ENCODE measurements at places on chromosomes 1 and 21.

DNA sequence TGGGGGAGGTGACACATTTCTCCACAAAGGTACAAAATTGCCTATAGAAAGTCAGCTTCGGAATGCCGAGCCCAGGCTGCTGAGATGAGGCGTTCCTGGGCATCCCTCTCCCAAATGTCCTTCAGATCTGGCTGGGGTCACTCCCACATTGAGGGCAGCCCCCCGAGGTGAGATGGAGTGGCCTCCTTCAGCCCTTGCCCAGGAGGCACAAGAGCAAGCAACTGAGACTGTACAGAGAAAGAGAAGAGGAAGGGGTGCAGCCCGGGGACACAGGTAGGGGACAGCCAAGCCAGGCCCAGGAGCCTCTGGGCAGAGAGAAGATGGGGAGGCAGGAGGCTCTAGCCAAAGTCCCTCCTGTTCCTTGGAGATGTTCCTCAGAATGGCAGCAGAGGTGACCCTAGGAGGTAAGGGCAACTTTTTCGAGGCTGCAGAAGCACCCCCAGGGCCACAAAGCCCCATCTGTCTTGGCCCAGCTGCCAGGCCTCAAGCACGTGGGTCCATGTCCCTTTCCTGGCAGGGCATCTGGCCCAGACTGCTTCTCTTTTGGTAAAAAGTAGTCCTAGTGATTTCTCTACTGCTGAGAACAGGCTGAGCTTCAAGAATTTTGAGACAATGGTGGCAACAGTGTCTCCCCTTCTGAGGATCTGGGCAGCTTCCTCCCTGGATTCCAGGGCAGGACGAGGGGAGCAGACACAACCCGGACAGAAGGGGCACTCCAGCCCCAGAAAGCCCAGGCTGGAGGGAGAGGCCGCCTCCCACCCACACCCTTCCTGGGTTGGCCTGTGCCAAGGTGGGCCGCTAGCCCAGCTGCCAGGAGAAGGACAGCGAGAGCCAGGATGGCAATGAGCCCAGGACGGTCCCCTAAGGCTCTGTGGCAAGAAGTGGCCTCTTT is 68.0 kb downstream of the LRRN2 start:
- no peak for DNase-seq

DNA sequence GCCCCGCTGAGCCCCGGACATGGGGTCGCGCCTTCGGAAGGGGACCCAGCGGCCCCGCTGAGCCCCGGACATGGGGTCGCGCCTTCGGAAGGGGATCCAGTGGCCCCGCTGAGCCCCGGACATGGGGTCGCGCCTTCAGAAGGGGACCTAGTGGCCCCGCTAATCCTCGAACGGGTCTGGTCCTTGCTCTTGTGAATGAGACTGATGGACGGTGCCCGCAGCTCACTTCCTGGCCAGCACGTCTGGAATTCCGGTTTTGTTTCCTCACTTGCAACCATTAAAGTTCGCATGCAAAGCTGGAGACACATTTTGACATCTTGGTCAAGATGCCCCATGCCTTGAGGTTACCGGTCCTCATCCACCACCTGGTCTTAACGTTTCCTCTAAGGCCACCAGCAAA is 5.6 kb downstream of the WRAP73 start:
- DNase-seq: no peak

- peak; percentile 33 for DNase-seq
These were observed 23.4 kb downstream of the GTF2B start for GRCh38 chr1:88867743-88868521.

- DNase-seq: no peak
These were observed 20.1 kb downstream of the PLCH2 start for GRCh38 chr1:2496087-2496622.

- DNase-seq: peak; percentile 35
These were observed 27.6 kb downstream of the SKI start for GRCh38 chr1:2255420-2256369.

DNA sequence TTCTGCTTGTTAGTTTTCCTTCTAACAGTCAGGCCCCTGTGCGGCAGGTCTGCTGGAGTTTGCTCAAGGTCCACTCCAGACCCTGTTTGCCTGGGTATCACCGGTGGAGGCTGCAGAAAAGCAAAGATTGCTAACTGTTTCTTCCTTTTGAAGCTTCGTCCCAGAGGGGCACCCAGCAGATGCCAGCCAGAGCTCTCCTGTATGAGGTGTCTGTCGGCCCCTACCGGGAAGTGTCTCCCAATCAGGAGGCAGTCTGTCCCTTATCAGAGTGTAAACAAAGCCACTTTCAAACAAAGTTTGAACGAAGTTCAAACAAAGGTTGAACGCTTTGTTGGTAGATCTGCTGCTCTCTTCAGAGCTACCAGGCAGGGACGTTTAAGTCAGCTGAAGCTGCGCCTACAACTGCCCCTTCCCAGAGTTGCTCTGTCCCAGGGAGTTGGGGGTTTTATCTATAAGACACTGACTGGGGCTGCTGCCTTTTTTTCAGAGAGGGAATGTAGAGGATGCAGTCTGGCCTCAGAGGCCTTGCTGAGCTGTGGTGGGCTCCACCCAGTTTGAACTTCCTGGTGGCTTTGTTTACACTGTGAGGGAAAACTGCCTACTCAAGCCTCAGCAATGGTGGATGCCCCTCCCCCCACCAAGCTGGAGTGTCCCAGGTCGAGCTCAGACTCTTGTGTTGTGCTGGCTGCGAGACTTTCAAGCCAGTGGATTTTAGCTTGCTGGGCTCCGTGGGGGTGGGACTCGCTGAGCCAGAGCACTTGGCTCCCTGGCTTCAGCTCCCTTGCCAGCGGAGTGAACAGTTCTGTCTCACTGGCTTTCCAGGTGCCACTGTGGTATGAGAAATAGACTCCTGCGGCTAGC is 401.8 kb downstream of the SRGAP2C start:
- DNase-seq: no peak

DNA sequence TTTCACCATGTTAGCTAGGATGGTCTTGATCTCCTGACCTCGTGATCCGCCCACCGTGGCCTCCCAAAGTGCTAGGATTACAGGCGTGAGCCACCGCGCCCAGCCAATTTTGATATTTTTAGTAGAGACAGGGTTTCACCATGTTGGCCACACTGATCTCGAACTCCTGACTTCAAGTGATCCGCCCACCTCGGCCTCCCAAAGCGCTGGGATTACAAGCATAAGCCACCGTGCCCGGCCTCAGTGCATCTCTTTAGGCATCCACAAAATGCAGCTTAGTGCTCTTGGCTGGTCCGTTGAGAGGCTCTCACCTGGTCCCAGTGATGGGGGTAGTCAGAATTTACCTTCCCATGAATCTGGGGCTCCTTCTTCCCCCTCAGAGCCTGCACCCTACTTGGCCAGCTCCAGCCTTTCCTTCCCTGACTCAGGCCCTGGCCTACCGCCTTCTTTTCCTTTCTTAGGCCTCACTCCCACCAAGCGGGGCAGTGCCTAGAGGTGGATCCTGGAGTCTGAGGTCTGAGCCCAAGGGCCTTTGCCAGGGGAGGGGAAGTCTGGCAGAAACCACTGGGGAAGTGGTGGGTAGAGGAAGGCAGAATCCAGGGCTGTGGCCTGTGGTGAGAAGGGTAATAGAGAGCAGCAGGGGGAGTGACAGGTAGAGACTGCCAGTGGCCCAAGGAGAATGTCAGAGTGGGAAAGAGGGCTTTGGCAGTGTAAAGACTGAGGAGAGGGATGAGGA is 3.7 kb downstream of the LENEP start:
- DNase-seq: no peak

DNA sequence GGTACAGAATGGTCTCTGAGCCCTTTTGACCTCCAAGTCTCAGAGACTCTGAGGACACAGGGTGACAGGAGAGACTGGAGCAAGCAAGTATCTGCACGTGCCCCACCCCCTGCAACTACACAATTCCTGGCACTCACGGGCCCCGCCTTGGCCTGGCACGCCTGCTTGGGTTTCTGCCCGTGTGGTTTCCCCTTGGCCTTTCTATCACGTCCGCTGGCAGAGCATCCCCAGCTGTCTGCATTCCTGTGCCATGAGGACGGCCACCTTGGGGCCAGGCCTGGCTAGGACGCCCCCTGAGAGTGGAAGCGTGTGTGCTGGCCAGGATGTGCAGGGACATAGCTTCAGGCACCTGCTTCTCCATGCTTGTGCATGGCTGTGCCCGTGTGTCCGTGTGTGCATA is 14.3 kb upstream of the EDN2 start:
- no peak for DNase-seq

GRCh38 chr1:47184822-47185677 is 4.8 kb downstream of the PDZK1IP1 start:
- DNase-seq: no peak

- no peak for DNase-seq
These were observed 44.8 kb upstream of the CCDC27 start for GRCh38 chr1:3707298-3707938.

DNA sequence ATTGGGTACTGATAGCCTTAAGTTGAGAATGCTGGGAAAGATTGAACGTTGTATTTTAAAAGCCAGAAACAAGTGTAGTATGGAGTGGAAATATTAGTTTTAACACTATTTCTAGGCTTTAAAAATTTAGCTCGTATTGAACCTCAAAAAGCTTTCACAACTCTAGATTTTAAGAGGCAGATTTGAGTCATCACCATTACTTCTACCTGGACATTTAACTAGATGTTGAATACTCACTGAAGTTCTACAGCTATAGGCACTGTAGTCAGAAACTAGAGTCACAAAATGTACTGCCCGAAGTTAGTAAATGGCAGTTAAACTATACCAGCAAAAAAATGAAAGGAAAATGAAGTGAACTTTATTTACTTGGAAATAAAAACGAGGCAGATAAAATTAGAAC is 96.5 kb downstream of the NEK7 start:
- DNase-seq: no peak

GRCh38 chr1:34131396-34132160 is 33.5 kb downstream of the CSMD2 start:
- DNase-seq: no peak

Measured in fibroblast of the conjunctiva (primary cell).